ENCODE measurements at places on chromosomes 16 and 17.

- no peak for DNase-seq
These were observed 3.2 kb upstream of the ARHGAP23 start for GRCh38 chr17:38425031-38425430.

- DNase-seq, result no peak
These were observed 359.6 kb downstream of the SNX29 start for GRCh38 chr16:12336141-12336540.

- no peak for DNase-seq
These were observed 15.5 kb upstream of the SPACA3 start for GRCh38 chr17:32976131-32976530.

DNA sequence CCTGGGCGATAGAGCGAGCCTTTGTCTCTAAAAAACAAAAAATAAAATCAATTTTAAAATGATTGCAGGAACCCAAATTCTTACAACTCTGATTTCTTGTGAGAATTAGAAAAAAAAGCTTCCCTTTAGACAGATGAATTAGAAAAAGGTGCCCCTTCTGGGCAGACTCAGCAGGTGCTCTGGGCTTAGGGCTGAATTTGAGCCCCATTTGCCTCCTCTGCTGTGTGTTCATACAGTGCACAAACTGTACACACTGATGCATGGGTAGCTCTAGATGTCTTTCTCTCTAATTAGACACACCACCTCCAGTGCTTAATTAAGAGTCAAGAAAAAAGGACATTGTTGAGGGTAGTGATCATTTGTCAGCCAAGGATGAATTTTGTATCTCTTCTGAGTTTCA, 38.5 kb upstream of the NOL11 start:
- DNase-seq, result no peak

DNA sequence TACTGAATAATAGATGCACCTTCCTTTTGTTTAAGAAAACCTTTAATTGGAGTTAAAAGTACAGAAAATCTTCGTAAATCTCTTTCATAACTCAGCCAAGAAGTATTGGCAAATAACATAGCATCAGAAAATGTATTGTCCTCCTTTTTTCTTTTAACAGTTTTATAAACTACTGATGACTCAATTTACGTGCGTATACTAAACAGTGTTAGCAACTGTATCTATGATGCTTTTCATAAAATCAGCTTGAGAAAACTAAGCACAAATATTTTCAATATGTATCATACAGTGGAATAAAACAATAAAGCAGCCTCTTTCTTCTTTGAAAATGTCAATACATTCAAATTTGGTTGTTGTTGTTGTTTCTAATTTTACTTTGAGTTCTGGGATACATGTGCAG, 88.6 kb downstream of the STXBP4 start:
- no peak for DNase-seq

DNA sequence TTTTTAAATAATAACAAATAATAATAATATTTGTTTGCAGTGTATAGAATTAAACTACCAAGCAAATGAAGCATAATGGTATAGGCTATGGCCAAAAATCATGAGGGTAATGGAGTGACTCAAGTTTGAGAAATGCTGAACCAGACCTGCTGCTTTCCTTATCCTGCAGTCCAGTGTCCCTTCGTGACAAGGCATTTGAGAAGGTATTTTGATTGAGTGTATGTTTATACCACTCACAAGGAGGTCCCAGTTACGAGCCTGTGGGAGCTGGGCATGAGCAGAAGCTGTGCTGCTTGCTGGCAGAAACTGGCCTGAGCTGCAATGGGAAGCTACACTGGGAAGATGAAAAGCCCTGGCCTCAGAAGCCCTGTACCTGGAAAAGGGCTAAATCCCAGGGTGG, 50.3 kb downstream of the GNAO1 start:
- no peak for DNase-seq

GRCh38 chr17:3639981-3640596, 3.5 kb downstream of the CTNS start:
- no peak for DNase-seq

DNA sequence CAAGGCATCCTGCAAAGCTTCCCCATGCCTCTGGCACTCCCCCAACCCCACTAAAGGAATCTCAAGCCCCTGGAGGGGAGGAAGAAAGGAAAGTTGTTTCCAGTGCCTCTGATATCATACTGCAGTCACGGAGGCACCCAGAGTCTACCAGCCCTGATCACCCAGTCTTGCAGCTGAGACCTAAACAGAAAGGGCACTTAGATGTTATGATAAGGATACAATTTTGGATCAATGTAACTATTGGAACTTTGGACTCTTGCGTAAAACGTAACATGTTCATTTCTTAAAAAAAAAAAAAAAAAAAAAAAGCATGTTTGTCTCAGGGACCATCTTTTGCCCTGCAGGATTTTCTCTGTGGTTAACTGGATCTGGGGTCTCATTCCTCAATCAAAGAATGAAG, 52.4 kb upstream of the COX10 start:
- DNase-seq, result no peak

All from stimulated activated CD8-positive, alpha-beta memory T cell treated with anti-CD3 and anti-CD28 coated beads, Interleukin-12 subunit alpha, Interleukin-12 subunit beta, amount 100 ng/mL, for 4 hours (primary cell).